ENCODE measurements at places on chromosomes 11 and 22. TPM values are rescaled to one million over a fixed set of nuclear protein-coding genes. Genes with fewer than 3 reads are reported as not detected.

Gene BAIAP2L2
- polyA plus RNA-seq: 7.6 TPM

Gene SYT7
- 1.6 TPM for polyA plus RNA-seq

Gene SLC17A6
- polyA plus RNA-seq: 0.38 TPM

DNA sequence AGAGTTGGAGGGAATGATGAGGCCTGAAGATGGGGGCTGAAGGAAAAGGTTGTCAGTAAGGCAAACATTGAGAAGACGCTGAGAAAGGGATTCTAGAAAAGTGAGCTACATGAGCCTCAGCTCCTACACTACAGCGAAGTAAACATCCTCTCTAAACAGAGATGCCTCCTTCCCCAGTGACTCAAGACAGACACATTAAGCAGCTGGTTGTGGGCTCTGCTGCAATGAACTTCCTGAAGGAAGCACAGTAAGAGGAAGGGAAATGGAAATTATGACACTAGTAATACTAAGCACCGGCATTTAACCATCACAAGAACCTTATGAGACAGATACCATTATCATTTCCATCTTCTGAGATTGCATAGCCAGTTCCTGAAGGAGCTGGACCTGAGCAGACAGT lies 190.5 kb downstream of the C11orf87 start:
- no peak for DNase-seq

DNA sequence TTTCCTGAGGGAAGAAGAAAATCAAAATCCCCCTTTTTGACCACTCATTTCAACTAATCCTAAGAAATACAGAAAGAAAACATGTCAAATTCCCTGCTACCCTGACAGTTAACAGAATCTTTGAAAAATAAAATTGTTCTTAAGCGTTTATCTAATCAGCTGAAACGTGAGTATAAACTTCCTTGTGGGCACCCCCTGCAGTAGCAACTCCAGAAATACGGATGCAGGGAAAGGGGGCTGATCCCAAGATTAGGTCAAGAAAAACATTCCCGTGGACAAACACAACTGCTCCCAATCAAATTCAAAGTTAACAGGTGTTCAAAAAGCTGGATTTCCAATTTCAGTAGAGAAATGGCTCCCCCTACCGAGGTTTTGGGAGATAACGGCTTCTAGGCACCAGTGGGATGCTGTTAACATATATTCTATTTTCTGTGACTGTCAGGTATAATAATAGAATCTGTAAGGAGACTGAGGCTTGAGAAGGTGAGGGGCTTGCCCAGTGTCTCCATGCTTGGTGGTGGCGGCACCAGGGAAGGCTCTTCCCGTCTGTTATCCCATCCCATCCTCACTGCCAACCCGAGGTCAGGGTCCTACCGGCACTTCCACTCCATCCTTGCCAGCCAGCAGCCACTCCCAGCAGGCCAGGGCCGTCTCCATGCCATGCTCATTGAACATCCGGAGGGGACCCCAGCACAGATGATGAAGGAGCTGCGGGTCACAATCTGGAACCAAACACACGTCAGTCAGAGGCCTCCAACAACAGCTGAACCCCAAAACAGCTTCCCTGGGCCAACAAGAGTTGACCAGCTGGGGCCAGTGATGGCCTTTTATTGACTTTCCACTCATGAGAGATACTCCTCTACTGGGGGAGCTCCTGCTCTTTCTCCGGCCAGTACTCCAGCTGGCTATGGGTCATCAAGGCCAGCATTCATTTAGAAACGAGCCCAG lies 32.0 kb upstream of the SERPIND1 start:
- peak; percentile 77 for DNase-seq

DNA sequence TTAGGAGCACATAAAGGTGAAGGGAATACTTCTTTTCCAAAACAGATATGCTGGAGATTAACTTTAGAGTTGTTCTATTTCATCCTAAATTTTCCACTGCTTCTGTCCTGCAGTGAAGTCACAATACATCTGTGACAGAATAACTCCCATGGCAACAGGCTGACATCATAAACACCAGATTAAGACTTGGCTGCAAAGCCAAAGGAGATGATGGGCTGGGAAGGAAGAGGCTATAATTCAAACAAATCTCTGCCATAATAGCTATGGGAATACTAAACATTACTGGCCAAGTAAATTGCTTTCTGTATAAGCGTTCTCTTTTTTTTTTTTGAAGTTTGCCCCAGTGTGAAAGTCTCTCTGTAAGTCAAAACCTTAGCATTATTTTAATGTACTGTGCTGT lies 107.7 kb downstream of the CADM1 start:
- no peak for DNase-seq

- DNase-seq: no peak
Measured at GRCh38 chr22:25144522-25144921, 55.1 kb upstream of the CRYBB3 start.

DNA sequence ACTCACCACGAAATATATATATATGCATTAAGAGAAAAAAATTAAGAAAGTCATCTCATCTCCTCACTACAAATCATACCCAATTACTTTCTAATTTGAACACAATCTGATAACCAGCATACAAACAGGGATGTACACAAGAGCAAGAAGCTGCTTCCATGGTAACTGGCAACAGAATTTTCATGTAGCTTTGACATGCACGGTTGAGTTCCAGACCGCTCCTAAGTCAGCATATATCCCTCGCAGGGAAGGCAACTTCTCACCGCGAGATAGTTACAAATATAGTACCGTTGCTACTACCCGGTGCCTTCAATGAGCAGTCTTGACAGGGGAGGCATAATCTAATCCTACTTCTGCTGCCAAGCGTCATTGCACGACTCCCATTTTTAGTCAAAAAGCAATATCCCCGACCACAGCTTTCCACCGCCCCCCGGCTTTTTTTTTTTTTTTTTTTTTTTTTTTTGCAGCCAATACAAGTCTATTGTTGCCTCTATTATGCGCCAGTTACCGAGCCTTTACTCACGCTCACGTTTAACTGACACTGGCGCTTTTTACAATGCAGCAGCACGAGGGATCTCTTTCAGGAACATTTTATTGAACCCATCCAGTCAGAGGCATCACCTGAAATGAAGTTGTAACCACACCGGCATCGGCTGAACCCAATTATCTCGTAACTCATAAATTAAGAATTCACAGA lies 2.2 kb downstream of the CADM1 start:
- DNase-seq: peak; percentile 30

DNA sequence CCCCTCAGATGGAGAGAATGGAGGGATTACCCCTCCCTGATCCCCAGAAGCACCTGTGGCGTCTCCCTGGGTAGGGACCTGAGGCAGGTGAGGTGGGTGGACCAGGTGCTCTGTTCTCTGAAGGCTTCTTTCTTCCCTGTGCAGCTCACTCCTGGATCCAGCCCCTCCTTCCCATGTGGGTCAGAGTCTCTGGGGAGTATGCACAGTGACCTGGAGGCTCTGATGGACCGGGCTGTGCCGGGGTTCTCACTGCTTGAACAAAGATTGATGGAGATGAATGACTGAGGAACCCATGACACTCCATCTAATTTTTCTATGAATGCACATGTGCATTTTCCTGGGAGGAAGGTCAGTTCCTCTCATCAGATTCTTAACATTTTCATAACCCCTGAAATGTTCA lies 78.6 kb upstream of the SHANK2 start:
- no peak for DNase-seq

- DNase-seq: no peak
Measured at GRCh38 chr22:17974703-17975372, 49.5 kb downstream of the MICAL3 start.

DNA sequence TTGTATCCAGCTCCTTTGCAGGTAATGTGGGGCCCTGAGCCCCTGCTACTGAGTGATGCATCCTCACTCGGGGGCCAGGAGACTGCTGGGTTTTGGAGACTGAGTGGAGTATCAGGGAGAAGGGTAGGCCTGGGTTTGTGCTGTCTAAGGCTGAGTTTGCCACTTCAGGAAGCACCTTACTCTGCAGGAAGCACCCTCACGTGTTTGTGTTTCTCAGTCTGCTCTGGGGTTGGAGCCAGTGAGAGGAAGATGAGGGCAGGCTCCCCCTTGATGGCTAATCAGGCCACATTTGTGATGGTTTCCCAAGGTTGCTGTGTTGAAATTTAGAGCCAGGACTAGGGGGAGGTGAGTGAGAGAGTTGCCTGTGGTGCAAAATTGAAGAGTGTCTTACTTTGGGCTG lies 13.7 kb upstream of the THY1 start:
- DNase-seq: no peak

- no peak for DNase-seq
Measured at GRCh38 chr11:57444362-57445121, 15.8 kb upstream of the RTN4RL2 start.

GRCh38 chr22:30286813-30287647 lies 2.3 kb downstream of the CASTOR1 start:
- peak; percentile 85 for DNase-seq

DNA sequence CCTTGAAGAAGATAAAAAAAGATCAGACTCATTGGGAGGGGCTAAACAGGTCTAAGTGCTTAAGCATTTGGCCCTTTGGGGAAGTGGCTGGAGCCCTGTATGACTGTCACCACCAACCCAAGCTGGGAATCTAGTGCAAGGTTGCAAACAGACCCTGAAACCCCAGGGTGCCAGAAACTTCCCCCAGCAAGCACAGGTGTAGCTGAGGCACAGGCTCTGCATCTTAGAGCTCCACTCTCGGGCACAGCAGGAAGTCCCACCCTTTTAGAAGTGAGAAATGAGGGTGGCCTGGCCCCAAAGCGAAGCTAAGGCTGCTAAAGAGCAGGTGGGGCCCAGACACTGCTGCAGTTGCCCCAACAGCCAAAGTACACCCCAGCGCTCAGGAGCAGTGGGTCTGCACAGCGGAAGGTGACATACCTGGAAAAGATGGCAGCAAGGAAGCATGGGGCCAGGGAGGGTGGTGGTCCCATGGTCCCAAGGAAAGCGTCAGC lies 5.8 kb upstream of the KDM2A start:
- DNase-seq: peak; percentile 27
